ENCODE measurements at places on chromosomes 7 and 10.

GRCh38 chr10:23338886-23339285, 5.7 kb downstream of the C10orf67 start:
- no peak for DNase-seq

DNA sequence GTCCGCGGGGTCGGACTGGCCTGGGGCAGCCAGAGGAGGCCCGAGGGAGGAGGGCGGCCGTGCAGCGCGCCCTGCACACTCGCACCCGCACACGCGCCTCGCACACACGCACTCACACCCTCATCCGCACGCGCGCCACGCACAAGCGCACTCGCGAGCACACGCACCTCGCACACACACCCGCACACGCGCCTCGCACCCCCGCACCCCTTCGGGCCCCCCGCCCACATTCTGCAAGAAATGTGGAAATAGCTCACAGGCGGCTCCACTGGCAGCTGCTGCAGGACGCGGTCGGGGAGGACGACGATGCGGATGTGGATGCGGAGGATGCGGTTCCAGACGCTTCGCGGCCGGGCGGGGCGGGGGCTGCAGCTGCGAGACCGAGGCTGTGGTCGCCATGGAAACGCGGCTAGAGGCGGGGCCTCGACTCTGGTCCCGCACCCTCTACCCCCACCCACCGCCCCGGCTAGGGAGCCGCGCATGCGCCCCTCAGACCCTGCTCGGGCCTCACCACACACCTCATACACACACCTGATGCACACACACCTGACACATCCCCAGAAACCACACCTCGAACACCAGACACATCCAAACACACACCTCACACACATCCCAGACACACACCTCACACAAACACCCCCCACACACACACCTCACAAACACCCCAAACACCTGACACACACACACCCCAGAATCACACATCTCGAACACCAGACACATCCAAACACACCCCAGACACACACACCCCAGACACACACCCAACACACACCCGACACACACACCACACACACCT, at the start of gene CALY:
Gene CALY (minus strand): TSS at position 320 of the 793 bp plus-strand sequence. CDS start 7,907 bp downstream, outside the sequence.
- no peak for DNase-seq

DNA sequence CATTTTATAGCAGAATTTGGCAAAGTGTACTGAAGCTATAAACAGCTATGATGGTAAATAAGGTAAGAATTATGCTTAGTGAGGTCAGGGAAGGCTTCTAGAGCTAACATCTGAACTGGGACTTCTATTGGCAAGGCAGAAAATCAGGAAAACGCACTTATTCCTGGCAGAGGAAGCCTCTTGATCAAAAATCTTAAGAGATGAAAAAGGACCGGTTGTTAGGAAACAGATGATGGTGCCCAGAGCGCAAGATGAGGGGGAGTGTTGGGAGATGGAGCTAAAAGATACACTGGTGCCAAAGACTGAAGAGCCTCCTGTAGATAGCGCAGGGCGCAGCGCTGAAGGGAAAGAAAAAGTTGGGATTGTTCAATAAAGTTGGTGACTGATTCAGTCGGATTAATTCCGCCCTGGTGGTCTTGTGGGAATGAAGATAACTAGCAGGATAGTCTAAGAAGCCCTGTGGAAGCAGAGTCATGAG, 550 bp upstream of the CALU start:
- DNase-seq: no peak

DNA sequence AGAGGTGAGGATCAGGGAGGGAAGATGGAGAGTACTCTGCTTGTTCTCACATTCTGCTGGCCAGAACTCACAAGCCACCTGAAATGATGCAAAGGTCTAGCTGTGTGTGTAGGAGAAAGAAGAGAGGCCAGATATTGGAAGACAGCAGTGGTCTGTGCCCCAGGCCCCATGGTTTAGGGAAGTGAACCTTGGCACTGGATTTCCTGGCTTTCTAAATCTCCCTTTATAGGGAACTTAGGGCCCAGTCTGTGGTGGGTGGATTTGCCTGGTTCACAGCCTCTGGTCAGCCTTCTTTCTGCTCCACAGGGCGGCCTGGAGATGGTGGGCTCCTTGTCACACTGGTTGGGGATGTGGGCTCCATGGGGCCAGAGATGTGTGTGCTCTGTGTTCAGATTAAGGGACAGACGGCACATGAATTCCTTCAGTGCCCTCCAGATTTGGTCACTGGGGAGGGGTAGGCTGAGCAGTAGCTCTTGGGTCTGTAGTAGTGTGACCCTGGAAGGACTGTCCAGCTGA, 9.5 kb upstream of the SH2D4B start:
- DNase-seq: no peak

Data from gastrocnemius medialis (tissue), 4 donors.